NCI-H446 (cell line): ENCODE measurements at places on chromosomes 6 and 20.

DNA sequence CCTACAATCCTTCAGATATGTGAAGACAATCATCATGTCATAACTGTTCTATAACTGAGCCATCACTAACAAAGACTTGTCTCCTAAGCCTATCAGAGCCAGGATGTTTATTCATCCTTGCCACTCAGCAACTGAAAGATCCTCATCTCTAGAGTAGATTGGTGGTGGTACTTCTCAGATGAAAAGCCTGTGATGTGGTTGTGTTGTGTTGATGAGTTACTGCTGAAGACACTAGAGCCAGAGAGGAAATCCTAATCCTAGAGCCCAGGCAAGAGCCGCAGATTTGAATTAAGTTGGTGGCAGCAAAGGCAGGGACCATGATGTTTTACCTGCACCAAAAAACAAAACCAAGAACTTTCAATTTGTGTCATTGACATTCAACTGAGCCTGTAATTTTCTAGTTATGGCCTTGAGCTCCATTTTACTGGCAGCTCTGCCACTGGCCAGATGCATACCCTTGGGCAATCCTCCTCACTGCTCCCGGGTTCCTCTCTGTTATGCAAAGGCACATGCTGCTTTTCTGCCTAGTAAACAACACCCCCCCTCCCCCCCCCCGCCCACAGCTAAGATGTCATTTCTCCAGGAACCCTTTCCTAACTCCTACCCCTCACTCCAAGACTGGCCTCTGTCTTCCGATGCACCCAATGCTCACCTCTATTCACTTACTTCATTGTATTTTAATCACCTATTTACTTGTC lies 50.2 kb upstream of the REV3L start:
- no peak for DNase-seq

DNA sequence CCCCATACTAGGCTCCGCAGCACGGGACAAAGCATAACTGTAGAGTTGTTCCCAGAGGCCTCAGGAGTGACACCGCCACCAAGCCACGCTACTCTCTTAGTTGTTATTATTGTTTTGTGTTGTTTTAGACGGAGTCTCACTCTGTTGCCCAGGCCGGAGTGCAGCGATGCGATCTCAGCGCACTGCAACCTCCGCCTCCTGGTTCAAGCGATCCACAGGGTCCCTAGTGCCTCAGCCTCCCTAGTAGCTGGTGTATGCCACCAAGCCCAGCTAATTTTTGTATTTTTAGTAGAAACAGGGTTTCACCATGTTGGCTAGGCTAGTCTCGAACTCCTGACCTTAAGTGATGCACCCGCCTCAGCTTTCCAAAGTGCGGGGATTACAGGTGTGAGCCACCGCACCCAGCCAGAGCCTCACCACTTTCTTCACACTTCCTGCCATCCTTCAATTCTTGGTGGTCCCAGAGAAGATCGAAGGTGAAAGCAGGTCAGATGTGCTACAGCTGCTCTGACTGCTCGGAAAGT lies 11.8 kb downstream of the RPL7L1 start:
- DNase-seq: no peak

GRCh38 chr6:168577496-168577895 lies 136.5 kb downstream of the SMOC2 start:
- DNase-seq: no peak

DNA sequence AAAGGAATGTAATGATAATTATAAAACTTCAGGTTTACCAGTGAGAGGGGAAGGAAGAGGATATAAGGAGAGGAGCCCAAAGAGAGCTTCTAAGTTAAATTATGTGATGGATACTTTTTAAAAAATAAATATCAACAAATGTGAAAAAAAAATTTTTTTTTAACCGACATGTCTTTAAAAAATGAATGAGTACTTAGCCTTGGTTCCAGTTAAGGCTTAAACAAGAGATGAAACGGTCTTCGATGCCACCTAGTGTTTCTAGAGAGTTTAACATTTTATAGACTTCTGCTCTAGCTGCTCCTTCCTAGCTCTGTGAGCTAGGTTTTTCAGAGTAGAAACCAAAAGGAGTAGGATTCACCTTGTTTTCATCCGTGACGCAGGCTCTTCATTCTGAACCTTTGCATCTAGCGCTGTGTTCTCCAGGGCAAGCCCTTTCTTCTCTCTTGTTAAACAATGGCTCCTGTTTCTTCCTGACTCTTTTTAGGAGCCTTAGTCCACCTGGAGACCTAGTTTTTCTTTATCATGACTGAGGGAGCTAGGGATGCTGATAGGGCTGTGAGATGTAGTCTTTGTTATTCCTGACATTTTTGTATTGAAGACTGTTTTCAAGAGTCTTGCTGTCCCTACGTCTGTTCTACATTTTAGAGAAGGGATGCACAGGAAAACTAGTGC lies 42.4 kb upstream of the GNRH2 start:
- peak; percentile 5 for DNase-seq

GRCh38 chr6:38876475-38876874 lies 161.4 kb downstream of the DNAH8 start:
- DNase-seq: no peak
